ENCODE measurements at places on chromosomes 3 and 15. TPM values are rescaled to one million over a fixed set of nuclear protein-coding genes. Genes with fewer than 3 reads are reported as not detected.

The SEMA6D gene
- total RNA-seq, result 0.67 TPM

The CLRN1 gene
- total RNA-seq, result not detected

The CCDC80 gene
- total RNA-seq, result 19.4 TPM

The GCSAM gene
- not detected for total RNA-seq

The ADGRG7 gene
- total RNA-seq, result 4.2 TPM

The SLC28A2 gene
- total RNA-seq, result 0.11 TPM

The CYP1A2 gene
- total RNA-seq, result not detected

- peak; percentile 47 for DNase-seq
Measured at GRCh38 chr3:72347819-72348319, 500.4 kb downstream of the SHQ1 start.

- peak; percentile 43 for DNase-seq
Measured at GRCh38 chr3:158768361-158768787, 33.5 kb upstream of the MFSD1 start.

DNA sequence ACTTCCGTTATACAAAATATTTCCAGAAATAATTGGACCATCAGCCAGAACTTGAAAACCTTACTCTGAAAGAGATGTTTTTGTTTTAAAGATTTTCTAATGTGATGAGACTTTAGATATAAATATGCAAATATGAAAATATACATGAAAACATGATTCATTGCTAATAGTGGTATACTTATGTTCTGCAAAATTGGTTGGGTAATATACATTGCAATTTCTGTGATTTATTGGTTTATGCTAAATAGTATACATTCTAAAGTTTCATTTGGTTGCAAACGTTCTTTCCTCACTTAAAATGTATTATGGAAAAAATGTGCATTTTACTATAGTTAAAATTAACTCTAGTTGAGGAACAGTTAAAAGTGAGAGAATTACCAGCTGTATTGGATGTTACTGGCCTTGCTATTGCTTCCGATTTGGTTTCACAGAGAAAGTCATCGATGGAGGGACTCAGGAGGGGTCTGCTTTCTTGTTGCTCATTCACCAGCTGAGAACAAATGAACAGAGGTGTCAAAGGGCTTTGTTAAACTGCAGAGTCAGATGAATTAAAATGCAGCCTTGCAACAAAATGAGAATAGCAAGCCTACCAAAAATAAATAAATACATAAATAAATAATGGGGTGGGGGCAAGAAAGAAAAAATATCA lies 149.3 kb downstream of the PEX5L start:
- DNase-seq, result no peak

GRCh38 chr3:39135170-39135805 lies 18.1 kb downstream of the CSRNP1 start:
- no peak for DNase-seq

DNA sequence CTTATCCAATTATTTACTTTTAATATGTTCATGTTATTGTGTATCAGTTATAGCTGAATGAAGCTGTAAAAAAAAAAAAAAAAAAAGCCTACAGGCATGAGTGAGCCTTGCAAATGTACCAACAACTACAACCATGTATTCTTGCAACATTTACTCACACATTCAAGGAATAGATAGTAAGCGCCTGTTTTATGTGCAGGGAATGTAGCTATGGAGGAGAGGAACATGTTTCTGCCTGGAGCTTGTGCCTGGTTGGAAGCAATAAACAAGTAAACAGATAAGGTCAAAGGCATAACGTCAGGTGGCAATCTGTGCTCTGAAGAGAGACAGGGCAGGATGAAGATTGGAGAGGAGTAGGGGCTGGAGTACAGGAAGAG lies 111.2 kb downstream of the DNAJB8 start:
- no peak for DNase-seq

DNA sequence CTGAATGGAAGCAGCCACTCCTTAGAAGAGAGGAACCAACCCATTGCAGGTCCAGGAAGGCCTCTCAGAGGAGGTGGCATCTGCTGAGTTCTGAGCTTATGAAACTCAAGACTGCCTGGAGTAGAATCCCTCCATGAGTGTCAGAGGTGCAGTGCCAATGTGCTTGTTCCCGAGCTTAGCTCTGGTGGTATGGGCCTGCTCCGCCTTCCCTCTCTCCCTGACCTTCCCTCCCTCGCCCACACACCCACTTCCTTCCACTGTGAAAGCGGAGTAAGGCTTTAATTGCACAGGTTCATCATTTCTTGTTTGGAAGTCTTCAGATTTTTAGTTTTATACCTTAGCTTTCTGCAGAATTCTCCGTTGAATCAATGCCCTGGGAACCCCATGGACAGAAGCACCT lies 208.0 kb upstream of the BHLHE40 start:
- DNase-seq, result no peak

DNA sequence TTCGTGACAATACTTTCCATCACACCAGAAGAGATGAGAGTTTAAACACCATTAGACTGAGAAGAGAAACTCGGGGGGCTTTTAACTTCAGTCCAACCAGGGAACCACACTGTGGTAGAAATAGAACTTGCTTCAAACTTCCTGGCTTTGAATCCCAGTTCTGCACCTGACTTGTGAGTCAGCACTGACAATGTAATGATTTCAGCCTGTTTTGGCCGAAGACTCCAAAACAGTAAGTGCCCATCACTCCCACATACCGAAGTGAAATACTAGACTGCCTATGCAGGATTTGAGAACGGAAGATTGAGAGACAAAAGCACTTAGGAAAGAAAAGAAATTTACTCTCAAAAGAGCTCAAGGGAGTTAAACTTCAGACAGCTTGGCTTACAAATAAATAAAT lies 27.0 kb downstream of the C2CD4B start:
- no peak for DNase-seq

DNA sequence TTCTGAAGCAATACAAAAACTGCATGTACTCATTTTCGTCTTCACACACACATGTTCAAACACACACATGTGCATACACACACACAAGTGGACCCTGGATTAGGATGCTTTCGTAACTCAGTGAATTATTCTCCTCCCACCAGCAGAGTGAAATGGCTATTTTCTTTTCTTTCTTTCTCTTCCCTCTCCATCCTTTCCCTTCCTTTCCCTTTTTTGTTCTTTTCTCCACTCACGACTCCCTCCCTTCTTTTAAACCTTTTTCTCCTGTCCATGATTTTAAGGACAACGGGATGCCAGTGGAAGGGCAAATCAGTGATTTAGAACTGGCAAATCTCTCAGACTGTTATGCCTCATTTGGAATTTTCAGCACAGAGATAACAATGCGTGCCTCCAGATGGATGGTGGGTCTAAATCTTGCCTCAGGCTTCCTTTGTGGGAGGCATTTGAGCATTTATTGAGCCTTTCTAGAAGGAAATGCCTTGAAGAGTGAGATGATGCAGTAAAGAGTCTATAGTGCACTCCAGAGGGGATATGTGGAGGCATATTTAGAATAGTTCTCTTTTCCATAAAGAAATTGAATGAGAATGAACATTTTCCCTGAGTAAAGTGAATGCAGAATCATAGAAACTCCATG lies 130.4 kb upstream of the SLC7A14 start:
- DNase-seq, result no peak

DNA sequence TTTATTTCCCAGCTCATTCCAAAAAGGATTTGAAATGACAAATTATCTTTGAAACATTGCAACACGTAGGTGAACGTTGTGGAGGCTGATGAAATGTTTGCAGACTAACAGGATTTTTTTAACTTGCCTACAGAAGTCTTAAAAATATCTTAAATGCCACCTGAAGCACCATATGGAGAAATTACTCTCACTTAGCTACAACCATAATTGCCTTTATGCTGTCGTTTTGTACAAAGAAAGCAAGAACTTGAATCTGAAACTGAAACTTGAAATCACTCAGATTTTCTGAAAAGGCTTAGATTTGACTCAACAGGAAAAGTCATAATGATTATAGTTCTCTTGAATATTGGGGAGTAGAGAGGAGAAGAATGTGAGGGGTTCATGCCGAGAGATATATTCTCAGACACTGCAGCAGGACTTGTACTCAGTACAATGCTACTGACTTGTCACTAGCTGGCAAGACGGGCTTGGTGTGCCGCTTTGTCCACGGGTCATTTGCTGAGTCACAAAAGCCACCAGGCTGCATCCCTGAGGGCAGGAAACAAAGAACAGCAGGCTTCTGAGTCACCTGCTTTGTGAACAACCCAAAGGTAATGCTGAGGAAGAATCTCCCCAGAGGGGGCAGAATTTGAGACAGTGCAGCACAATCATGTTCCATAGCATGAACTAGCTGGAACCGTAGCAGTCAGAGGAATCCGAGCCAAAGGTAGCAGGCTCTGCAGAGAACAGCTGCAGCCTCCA lies 7.1 kb upstream of the FMN1 start:
- peak; percentile 92 for DNase-seq

DNA sequence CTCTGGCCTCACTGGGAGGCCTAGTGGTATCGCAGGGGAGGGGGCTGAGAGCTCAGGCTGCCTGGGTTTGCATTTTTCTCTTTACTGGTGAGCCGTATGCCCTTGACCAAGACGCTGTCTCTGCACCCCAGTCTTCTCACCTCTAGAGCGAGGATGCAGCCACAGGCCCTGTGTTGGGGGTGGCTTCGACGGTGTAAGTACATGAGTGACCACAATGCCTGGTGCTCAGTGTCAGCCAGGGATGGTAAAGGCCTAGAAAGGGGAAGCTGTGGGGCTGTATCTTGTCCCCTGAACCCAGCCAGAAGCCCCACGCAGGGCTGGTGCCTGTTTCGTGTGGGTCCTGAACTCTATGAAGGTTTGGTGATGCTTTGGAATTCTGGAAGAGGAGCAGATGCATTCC lies 19.8 kb downstream of the SYNM start:
- DNase-seq, result no peak

DNA sequence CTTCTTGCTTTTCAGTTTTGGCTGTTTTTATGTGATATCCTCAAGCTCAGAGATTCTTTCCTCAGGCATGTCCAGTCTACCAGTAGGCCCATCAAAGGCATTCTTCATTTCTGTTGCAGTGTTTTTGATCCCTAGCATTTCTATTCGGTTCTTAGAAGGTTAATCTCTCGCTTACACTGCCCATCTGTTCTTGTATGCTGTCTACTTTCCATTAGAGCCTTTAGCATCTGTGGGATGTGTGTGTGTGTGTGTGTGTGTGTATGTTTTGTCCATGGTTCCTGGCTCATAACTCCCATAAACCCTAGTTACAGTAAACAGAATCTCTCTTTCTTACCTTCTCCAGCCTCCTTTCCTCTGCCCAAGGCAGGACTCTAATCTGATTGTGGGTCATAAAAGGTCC lies 5.1 kb upstream of the SLC22A13 start:
- DNase-seq, result no peak

- no peak for DNase-seq
Measured at GRCh38 chr3:57910990-57911389, 97.2 kb upstream of the FLNB start.

DNA sequence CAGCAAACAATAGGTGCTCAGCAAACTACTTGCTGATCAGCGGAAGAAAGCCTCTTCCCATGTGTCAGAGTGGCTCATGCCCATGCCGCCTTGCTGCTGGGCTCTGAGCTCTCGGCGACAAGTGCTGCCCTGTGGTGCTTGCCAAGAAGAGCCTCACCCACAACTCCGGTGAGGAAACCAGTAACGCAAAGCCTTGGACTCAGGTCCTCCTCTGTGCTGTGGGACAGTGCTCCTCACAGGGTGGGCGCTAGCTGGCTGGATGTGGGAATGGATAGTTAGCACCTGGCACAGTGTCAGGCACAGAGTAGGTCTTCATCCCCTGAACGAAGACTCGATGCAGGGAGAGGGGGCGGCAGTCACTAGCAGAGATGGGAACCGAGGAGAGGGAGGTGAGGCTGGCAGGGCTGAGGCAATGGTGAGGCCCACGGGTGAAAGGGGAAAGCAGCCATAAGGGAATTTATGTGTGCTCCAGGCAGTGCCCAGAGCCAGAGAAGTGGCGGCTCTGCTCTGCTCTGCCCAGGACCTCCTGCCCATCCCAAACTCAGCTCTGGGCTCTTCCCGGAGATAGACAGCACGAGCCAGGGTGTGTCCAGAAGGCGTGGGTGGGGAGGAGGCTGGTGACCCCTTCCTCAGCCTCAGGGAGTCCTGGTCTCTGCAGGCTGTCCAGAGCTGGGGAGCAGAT lies 55.7 kb downstream of the IQSEC1 start:
- no peak for DNase-seq

DNA sequence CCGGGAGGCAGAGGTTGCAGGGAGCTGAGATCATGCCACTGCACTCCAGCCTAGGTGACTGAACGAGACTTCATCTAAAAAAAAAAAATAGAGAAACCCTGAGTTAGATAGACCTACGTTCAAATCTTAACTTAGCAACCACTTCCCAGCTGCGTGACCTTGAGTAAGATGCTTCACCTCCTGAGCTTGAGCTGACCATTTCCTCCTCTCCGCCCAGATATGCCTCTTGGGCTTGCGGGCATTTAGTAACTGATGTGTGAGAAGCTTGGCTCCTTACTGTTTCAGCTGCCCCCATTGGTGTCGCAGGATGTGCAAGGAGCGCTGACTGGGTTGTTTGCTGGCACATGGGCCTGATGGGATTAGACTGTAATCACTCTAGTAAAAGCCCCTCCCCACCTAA lies 26.9 kb upstream of the ATG7 start:
- no peak for DNase-seq

GRCh38 chr15:59329570-59330350 lies 42.9 kb downstream of the MYO1E start:
- peak; percentile 65 for DNase-seq

DNA sequence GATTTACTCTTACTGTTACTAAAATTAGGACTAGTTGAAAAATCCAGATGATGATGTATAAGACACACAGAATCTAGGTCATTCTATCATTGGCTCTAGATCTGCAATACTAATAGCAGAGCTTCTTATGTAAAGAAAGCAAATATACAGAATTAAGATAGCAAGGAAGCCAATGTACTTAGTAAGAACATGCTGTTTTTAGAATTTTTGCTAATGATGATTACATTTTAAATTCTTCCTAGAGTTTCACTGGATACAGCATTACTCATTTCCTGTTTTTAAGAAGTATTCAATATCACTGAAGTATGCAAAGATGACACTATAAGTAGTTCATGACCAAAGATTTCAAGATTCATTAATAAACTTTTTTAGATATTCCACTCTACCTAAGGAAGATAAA lies 60.7 kb downstream of the CFAP20DC start:
- DNase-seq, result no peak

DNA sequence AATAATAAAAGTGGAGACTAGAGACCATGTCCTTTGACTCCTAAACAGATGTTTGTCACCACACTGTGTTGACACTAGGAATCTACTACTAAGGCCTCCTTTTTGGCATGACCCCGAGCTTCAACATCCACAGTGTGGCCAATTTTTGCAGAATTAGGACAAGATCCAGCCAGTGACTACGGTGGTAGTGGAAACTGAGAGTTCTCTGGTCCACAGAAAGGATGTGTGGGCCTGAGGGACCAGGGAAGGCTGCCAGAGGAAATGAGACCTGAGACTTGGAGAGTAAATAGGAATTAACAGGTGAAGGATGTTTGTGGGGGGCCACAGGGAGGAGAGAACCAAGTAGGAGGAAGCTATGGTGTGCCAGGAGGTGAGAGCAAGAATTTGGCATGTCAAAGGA lies 122.7 kb downstream of the CHCHD6 start:
- no peak for DNase-seq

DNA sequence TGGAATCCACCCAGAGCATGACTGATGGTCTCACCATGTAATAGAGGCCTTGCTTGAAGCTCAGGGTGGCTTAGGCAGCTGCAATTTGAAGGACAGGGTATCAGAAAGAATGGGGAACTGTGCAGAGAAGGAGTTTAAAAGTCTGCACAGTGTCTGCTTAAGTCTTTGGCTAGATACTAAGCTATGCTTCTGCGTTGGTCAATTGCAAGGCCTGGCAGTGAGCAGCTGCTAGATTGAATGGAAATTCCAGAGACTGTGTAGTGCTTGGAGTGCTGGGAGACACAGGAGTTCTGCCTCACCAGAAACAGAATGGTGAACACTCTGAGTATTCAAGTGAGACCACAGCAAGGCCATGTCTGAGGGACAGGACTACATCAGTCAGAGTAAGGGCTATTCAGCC lies 17.3 kb upstream of the ATP10A start:
- no peak for DNase-seq

Measured in Caco-2 (cell line).